ENCODE measurements at places on chromosomes 2 and 18. TPM values are rescaled to one million over a fixed set of nuclear protein-coding genes. Genes with fewer than 3 reads are reported as not detected.

- no peaks in the 10 kb centered on the region for H3K36me3 ChIP-seq
- no peak for DNase-seq
Observed at GRCh38 chr2:9764153-9764778, 79.0 kb upstream of the TAF1B start.

DNA sequence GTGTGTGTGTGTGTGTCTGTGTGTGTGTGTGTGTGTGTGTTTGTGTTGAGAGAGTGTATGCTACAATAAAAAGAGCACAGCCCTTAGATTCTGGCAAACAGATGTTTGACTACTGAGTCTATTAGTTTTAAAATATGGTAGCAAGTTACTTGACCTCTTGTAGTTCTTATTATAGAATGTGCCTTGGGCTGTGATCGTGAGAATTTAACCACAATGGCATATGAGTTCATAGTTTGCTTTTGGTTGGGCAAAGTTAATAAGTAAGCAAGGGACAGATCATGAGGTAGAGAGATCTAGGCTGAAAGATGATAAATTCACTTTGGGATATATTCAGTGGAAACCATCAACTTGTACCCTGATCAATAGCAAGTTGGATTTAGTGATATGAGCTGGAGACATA, 334.3 kb upstream of the VWC2L start:
- H3K36me3 ChIP-seq, result no peaks in the 10 kb centered on the region
- no peak for DNase-seq
- peaks cover 29% of the 10 kb centered on the region for H3K4me1 ChIP-seq
- no peaks in the 10 kb centered on the region for H3K27me3 ChIP-seq
- no peak overlapping the region for H3K27ac ChIP-seq

- H3K4me3 ChIP-seq, result no peak overlapping the region
- no peak overlapping the region for H3K27ac ChIP-seq
- DNase-seq, result peak; percentile 84
- no peaks in the 10 kb centered on the region for H3K4me1 ChIP-seq
Observed at GRCh38 chr2:241866790-241867645, 2.5 kb upstream of the RTP5 start.

DNA sequence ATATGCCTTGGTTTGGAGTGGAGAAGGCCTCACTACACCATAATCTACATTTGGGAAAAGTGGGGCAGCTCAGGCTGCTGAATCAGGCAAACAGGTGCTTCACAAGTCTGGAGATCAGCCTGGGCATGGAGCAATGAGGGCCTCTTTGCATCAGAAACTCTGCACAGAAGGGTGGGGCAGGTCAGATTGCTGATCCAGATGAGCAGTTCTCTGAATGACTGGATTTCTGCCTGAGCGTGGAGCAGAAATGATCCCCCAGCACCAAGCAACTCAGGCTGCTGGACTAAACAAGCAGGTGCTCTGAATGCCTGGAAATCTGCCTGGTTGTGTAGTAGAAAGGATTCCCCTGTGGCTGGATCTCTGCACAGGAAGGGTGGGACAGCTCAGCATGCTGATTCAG, 605.3 kb upstream of the ZNF804A start:
- no peak for DNase-seq
- H3K4me3 ChIP-seq, result no peak overlapping the region
- no peaks in the 10 kb centered on the region for H3K4me1 ChIP-seq

DNA sequence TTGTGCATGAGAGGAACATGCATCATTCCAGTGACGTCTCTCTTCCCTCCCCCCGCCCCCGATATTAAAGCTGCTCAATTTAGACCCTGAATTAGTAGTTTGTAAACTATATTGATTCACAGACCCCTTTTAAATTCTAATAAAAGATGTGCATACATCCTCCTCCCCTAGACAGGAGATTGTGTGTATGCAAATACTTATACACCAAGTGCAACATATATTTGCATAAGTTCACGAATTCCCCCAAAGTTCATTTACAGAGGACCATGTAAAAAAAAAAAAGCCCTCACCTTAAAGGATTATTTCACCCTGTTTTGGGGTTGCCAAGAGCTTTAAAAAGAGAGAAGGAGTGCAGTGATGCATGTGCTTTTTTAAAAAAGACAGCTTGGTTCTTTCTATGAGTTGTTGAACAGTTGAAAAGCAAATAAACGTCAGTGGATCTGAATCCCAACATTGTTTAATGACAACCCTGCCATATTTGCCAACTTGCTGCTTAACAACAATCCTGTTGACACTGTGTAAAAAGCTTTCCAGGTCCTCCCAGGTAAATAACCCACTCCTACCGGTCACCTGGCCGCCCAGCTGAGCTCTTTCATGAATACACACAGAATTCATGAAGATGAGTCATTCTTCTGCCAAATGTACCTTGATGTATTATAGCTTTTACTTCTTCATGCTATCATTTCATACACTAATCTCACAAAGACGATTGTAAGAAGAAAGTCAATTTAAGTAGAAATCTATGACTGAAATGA, 211.5 kb downstream of the IKZF2 start:
- H3K4me3 ChIP-seq, result no peak overlapping the region
- peaks cover 12% of the 10 kb centered on the region for H3K4me1 ChIP-seq
- no peak for DNase-seq
- H3K36me3 ChIP-seq, result no peaks in the 10 kb centered on the region

- peaks cover 27% of the 10 kb centered on the region for H3K4me1 ChIP-seq
- H3K27me3 ChIP-seq, result no peaks in the 10 kb centered on the region
Observed at GRCh38 chr2:168060986-168061750, 186.2 kb downstream of the STK39 start.

DNA sequence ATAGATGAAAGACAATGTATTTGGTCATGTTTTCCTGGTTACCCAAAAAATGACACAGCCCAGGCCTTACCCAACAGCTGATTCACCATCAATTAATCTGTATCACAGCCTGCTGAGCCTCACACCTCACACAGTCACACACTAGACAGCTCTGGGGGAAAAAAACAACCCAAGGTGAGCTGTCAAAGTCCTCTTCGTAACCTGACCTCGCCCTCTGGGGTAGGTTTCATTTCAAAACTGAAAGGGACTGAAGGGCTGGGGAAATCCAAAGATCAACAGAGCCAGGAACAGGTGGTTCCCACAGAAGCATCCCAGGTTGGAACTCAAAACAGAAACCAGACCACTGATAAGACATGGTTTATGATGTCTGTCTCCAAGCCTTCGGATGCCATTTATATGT, 18.2 kb upstream of the PCBP1 start:
- peaks cover 20% of the 10 kb centered on the region for H3K4me1 ChIP-seq
- H3K27me3 ChIP-seq, result no peaks in the 10 kb centered on the region
- no peak overlapping the region for H3K27ac ChIP-seq
- no peak overlapping the region for H3K4me3 ChIP-seq

- H3K27ac ChIP-seq, result no peak overlapping the region
- H3K4me1 ChIP-seq, result no peaks in the 10 kb centered on the region
- H3K27me3 ChIP-seq, result peaks cover 21% of the 10 kb centered on the region
Observed at GRCh38 chr2:170339322-170339721, 161.4 kb downstream of the MYO3B start.

The COA5 gene
- total RNA-seq, result 19.4 TPM

The KATNAL2 gene
- 9.3 TPM for total RNA-seq

All from chondrocyte (in vitro differentiated cells).